HFFc6 (cell line): ENCODE measurements at places on chromosomes 13 and 19. TPM values are rescaled to one million over a fixed set of nuclear protein-coding genes. Genes with fewer than 3 reads are reported as not detected.

DNA sequence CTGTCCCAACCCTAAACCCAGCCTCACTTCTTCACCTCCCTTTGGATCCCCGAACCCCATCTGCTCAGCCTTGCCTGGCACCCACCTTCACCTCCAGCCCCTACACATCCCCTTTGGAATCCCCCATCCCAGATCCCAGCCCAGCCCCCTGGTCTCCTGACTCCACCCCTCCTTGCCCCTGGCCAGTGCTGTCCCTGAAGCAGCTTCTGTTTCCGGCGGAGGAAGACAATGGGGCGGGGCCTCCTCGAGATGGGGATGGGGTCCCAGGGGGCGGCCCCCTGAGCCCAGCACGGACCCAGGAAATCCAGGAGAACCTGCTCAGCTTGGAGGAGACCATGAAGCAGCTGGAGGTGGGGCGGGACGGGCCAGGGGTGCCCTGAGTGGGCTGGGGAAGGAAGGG is 22.0 kb downstream of the ERFL start:
- H3K4me1 ChIP-seq: no peaks in the 10 kb centered on the region
- H3K27me3 ChIP-seq: peaks cover 12% of the 10 kb centered on the region
- H3K27ac ChIP-seq: no peak overlapping the region

DNA sequence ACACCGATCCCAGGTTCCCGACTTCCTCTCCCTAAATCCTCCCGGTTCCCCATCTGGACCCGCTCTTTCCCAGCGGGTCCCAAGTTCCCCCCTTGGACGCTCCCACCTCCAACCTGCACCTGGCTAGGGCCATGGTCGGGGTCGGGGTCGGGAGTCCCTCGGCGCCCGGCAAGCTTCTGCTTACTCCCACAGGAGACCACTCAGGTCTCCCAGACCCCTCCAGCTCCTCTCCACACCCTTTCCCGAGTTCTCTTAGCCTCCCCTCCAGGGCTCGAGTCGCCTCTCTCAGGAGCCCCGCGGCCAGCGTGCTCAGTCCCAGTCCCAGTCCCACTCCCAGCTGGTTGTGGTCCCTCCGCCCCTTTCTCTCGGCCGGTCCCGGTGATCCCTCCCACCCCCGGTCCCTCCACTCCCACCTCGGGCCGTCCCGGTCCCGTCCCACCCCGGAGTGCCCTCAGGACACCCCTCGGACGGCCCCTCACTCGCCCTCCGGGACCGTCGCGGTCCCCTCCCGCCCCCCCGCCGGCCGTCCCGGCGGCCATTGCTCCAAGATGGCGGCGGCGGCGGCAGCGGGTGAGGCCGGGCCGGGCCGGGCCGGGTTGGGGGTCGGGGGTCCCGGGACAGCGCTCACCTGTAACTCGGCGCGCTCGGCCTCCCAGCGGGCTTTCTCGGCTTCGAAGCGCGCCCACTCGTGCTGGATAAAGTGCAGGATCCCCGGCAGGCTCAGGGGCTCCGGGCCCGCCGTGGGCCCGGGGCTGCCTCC is at the start of gene FKRP:
FKRP (plus strand) TSS at position 537 of the 760 bp plus-strand sequence. CDS start 9,394 bp downstream, outside the sequence.
- H3K36me3 ChIP-seq: peaks cover 4% of the 10 kb centered on the region; the same call in 1 of the 2 replicates
- H3K27ac ChIP-seq: peak within 1 kb of the TSS; percentile 90
- peak within 1 kb of the TSS; percentile 96 for H3K4me3 ChIP-seq

- no peak overlapping the region for H3K4me3 ChIP-seq
- no peaks in the 10 kb centered on the region; the same call in none of the 2 replicates for H3K27me3 ChIP-seq
Observed at GRCh38 chr19:51514866-51515481, 13.4 kb upstream of the SIGLEC12 start.

Gene ZNF628
- total RNA-seq: 9.7 and 11.3 TPM in 2 replicates

Gene ANKRD24
- total RNA-seq: 0.11 and 1.2 TPM in 2 replicates

DNA sequence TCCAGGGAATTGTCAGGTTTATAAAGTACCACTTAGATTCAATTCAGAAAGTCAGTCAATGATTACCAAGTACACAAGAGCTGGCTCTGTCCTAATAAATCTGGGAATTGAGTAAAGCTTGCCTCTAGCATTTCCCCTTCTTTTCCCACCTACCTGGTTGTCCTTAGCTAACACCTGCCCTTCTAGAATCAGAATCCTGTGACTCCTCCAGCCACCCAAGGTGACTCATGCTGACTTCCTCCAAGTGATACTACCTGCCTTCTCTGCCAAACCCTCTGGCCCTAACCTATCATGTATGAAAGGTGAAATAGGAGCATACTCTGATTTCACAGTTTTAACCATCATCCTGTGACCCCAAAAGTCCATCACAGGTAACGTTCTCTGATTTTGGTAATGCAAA is 151.2 kb downstream of the DIAPH3 start:
- no peak overlapping the region for H3K4me3 ChIP-seq
- no peak overlapping the region for H3K27ac ChIP-seq
- DNase-seq: no peak
- H3K4me1 ChIP-seq: peaks cover 15% of the 10 kb centered on the region; the same call in 1 of the 2 replicates
- H3K36me3 ChIP-seq: no peaks in the 10 kb centered on the region

GRCh38 chr13:51663973-51664957 is 80.0 kb downstream of the WDFY2 start:
- H3K4me1 ChIP-seq: peaks cover 67% of the 10 kb centered on the region
- DNase-seq: no peak
- no peak overlapping the region for H3K4me3 ChIP-seq
- peaks cover 35% of the 10 kb centered on the region for H3K36me3 ChIP-seq
- peak overlapping the region; percentile 51 for H3K27ac ChIP-seq

Gene MAG
- not detected in 3 replicates for total RNA-seq

Gene GAPDHS
- total RNA-seq: not detected in 2 replicates

GRCh38 chr13:102697264-102697663 is 2.4 kb upstream of the METTL21C start:
- H3K4me3 ChIP-seq: no peak overlapping the region
- H3K4me1 ChIP-seq: peaks cover 28% of the 10 kb centered on the region
- no peak for DNase-seq
- peaks cover 8% of the 10 kb centered on the region for H3K36me3 ChIP-seq
- H3K27me3 ChIP-seq: peaks cover 37% of the 10 kb centered on the region

GRCh38 chr19:51469162-51469561 is 9.2 kb upstream of the CEACAM18 start:
- H3K27ac ChIP-seq: no peak overlapping the region
- H3K27me3 ChIP-seq: peaks cover 7% of the 10 kb centered on the region; the same call in 1 of the 2 replicates
- DNase-seq: no peak
- no peak overlapping the region for H3K4me3 ChIP-seq

GRCh38 chr13:42312817-42313431 is 41.0 kb downstream of the AKAP11 start:
- no peaks in the 10 kb centered on the region for H3K27me3 ChIP-seq
- H3K36me3 ChIP-seq: peaks cover 21% of the 10 kb centered on the region
- no peaks in the 10 kb centered on the region for H3K4me1 ChIP-seq
- H3K4me3 ChIP-seq: no peak overlapping the region
- DNase-seq: no peak
- H3K27ac ChIP-seq: no peak overlapping the region

DNA sequence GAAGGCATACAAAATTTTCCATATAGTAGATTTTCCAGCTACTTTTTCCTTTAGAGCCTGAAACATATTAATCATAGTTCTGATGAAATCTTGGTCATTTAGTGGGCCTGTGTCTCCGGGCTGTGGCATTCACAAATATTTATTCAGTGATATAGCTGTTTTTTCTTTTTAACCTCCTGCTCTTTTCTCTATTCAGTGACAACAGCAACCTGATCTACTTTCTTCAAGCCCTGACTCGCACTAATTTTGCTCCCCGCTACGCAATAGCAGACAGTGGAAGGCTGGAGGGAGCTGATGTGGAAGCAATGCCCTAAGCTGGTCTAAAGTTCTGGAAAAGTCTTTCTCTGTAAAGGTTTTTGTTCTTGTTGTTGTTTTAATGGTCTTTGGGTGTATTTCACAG is 289.7 kb downstream of the SLITRK6 start:
- DNase-seq: no peak
- no peaks in the 10 kb centered on the region for H3K27me3 ChIP-seq
- H3K4me3 ChIP-seq: no peak overlapping the region
- peaks cover 3% of the 10 kb centered on the region for H3K4me1 ChIP-seq

Gene RPS16
- total RNA-seq: 1,689 to 1,937 TPM (median 1,823 TPM) in 3 replicates

DNA sequence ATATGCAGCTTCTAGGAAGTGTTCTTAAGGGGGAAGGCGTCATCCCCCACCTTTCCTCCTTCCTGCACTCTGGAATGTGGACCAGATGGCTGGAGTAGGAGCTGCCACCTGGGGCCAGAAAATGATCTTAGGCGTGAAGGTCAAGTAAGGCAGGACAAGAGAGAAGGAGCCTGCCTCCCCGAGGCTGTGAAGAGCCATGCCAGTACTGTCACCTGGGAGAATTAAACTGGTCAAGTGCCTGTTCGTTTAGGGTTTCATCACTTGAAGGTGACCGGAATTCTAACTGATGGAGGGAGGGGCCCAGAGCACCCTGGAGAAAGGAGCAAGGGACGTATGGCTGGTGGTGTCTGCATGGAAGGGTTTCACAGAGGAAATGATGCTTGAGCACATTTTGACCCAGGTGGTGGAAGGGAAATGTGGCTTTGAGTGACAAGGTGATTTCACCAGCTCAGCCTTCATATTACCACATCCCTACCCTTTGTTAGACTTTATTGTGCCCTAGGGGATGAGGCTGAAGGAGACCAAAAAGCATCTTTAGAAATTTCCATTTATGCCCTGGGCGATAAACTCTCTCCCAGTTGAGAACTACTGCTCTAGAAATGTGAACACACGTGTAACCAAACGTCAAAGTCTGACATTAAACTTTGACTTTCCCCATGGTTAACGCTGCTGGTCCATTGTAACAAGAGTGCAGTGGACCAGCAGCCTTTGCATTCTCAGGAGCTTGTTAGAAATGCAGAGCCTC is 37.5 kb downstream of the PPP2R1A start:
- H3K27ac ChIP-seq: no peak overlapping the region
- no peak for DNase-seq

Gene PALM
- not detected in 2 replicates for total RNA-seq
